ENCODE measurements at places on chromosomes 6 and 20.

DNA sequence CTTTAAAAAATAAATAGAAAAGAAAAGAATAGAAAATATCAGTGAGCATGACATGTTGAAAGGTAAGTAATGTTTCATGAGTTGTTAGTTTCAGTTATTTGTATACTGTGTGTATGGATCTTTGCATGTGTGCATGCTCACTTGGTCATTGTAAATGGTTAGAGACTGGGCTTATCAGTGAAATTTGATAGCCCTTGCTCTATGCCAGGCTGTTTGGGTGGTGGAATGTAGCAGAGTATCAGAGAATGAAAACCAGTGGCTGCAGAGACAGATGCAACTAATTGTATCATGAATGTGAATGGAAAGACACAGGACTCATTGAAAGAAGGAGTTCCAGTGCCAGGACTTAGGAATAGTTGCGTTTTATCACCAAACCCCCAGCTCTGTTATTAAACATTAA, 4.2 kb downstream of the GSTA2 start:
- no peak for DNase-seq

DNA sequence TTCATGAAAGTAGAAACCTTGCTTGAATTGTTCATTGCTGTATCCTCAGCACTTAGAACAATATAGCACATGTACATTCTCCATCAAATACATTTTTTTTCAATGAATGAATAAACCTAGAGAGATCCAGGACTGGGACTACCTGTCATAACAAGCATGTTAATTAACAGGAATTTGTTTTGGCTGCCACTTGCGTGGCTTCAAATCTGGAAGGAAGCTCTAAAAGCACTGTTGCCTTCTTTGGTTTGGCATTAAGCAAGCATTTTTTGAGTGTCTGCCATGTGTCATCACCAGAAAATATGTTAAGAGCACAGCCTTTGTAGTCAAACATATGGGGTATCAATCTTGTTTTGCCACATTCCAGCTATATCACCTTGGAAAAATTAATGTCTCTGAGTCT, 131.9 kb upstream of the BACH2 start:
- DNase-seq: no peak

DNA sequence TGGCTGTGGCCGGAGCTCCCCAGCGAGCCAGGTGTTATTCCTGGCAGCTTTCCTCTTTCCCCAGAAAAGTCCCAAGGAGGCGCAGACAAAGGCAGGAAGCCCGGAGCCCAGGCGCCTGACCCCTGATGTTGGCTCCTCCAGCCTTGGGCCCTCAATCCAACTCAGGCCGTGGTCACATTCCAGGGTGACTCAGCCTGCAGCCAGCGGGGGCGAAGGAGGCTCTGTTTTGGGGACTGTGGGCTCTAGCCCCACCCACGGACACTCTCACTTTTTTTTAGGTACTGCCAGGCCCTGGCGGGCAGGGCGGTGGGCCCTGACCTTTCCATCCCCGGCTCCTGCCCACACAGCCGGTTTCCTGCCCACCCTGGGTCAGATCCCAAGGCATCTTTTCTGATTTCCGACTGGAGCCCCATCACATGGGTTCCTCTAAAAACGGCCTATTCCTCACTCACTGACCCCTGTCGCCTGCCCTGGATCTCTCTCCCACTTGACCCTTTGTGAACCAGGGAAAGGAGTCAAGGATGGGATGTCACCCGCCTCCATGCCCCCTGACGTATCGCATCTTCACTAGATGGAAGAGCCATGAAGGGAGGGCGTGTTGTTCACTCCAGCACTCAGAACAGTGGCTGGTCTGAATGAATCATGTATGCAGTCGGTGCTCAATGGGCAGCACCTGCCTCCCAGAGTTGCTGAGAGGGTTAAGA, 5.5 kb downstream of the PTGIS start:
- DNase-seq: no peak

DNA sequence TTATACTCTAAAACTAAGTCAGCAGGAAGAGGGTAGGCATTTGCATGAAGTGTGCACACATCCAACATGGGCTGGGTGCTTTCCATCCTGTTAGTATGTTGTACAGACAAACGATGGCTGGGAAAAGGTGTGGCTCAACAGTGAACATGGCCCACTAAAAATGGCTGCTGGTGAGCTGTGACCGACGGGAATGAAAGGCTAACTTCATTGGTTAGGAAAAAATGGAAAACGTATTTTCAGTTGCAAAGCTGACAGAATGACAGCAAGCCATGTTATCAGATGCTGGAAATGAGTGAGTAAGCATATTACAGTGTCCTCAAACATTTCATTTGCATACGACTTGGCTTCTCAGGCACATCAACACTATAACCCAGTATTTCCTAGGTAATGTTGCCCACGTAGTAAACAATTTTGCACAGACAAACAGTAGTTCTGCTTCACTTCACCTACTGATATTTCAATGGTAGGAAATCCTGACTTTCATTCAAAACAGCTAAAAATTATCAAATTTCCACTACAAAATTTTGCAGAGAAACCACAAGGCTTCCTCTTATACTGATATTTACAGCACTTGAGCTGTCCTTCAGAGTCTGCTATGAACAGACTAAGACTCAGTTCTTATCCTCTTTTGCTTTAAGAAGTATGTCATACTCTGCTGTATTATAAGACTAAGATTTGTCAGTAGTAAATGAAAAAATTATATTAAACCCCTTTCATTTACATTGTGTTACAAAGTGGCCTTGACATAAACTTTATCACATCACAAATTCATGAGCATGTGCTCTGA, 98.9 kb downstream of the IRF4 start:
- DNase-seq: no peak

GRCh38 chr20:24131684-24132083, 143.1 kb upstream of the GGTLC1 start:
- DNase-seq: no peak

DNA sequence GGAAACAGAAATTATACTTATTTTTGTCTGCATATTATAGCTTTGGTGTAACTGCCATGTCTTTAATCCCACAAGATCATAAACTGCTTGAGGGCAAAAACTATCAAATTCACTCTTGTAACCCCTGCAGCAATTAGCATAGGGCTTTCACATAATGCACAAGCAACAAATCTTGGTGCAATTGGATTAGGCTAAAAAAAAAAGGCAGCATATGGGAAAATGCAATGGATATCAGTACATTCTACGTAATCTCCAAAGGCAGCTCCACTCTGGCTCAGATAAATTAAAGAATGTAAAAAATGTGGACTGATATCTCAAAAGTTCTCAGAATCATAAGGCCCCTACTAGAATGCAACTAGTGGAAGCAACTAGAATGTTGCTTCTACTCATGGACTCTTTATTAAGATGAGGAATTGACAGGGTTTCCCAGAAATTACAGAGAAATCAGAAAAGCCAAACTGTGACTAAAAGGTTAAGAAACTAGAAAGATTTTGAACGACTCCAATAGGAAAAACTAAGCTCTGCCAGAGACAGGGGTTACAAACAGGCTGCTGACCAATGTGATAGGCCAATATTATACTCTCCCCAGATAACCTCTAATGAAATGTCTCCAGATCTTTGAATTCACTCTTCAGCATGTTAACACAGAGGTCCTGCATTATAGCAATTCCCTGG, 55.0 kb downstream of the FILIP1 start:
- DNase-seq: no peak

Measured in KBM-7 (cell line).